ENCODE measurements at places on chromosomes 4 and X. TPM values are rescaled to one million over a fixed set of nuclear protein-coding genes. Genes with fewer than 3 reads are reported as not detected.

DNA sequence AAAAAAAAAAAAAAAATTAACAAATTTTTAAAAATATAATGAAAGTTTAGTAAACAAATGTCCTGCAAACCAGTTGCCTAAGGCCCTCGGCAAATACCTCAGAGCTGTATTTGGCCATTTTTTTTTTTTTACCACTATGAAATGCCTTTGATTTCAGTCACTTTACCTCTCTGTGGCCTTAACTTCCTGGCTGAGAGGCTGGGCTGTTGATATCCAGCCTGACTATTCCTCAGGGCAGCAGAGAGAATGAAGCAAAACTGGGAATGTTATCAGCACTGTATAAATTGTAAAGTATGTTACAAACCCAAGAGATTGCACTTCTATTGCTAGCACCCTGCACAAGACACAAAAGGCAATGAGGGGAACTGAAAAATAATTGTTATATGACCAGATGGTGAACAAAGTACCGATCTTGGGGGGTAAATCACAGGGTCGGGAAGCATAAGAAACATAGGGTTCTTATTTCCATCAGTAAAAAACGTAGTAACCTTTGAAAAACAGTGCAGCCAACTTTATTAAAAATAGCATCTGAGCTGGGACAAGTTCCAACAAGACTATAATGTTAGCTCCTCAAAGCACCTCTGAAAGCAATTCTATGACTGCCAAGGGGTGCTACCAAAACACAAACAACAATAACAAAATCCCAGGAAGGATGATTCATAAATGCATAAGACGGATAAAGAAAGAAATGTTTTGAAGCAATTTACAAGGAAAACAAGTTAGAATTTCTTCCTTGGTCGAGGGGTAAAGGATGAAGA, 18.1 kb downstream of the USP46 start:
- H3K36me3 ChIP-seq, result no peaks in the 10 kb centered on the region
- H3K4me1 ChIP-seq, result peaks cover 25% of the 10 kb centered on the region

Gene OPRPN
- not detected for total RNA-seq

- DNase-seq, result no peak
- H3K27ac ChIP-seq, result no peak overlapping the region
- H3K4me1 ChIP-seq, result no peaks in the 10 kb centered on the region
- no peaks in the 10 kb centered on the region for H3K36me3 ChIP-seq
- H3K4me3 ChIP-seq, result no peak overlapping the region
Observed at GRCh38 chr4:62455871-62456270, 1255.7 kb downstream of the ADGRL3 start.

GRCh38 chr4:46329118-46329976, 60.6 kb downstream of the GABRA2 start:
- no peak for DNase-seq
- no peaks in the 10 kb centered on the region for H3K36me3 ChIP-seq
- no peaks in the 10 kb centered on the region for H3K27me3 ChIP-seq

Gene MYOZ2
- not detected for total RNA-seq

DNA sequence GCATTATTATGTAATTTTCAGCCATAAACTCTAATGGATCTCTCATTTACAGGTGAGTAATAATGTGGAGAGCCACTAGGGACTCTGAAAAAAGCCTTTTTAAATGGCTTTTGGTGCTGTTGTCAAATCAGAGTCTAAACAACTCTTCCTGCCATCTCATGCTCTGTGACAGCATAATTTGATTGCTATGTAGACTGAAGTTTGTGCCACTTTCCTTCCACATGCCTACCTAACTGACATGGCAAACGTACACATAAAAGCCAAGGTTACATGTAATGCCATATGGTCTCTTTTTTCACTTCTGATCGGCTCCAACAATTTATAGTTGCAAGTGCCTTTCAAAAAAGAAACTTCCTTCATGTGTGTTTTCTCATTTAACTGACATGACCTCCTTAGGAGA, 94.3 kb downstream of the SH2D1A start:
- H3K27me3 ChIP-seq, result no peaks in the 10 kb centered on the region
- no peaks in the 10 kb centered on the region for H3K4me1 ChIP-seq
- no peak overlapping the region for H3K27ac ChIP-seq
- DNase-seq, result no peak
- H3K36me3 ChIP-seq, result no peaks in the 10 kb centered on the region
- no peak overlapping the region for H3K4me3 ChIP-seq

GRCh38 chr4:40193016-40193571, 3.7 kb upstream of the RHOH start:
- H3K27ac ChIP-seq, result no peak overlapping the region
- DNase-seq, result no peak

DNA sequence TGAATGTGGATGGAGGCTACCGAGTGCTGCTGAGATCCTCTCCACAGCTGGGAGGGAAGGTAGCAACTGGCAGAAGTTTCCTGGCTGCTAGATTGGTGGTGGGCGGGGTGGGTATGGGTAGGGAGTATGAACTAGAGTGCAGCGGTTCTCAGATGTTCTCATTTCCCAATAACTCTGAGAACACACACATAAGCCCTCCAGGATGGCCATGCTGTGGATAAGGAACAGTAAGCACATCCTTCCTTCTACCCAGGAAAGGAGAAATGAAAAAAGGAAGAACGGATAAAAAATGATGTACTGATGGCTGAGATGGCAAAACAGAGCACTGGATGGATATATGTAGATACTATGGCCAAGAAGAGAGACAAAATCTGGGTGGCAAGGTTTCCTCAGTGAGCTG, 116.0 kb downstream of the ZNF827 start:
- no peaks in the 10 kb centered on the region for H3K27me3 ChIP-seq
- H3K27ac ChIP-seq, result no peak overlapping the region
- H3K4me1 ChIP-seq, result peaks cover 3% of the 10 kb centered on the region

DNA sequence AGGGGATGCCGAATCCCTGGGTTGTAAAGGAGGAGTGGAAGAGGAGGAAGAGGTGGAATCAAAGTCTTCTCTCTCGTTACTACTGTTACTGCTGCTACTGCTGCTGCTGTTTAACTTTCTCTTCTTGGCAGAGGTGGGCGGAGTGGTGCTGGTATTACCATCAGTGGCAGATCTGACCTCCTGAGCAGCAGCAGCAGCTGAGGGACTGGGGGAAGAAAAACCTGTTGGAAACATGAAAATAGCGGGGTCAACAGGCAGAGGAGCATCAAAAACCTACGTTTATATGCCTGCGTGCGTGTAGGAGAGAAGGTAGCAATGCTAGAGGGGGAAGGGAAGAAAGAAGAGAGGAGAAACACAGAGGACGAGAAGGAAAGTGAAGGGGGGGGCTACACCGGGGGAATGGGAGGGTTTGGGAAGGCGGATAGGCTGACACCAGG, 339 bp downstream of the CUL4B start:
- DNase-seq, result no peak
- peak overlapping the region; percentile 98 for H3K27ac ChIP-seq
- H3K36me3 ChIP-seq, result no peaks in the 10 kb centered on the region
- peak overlapping the region; percentile 60 for H3K4me3 ChIP-seq

GRCh38 chrX:153934762-153935325, at the start of gene NAA10:
TSS of gene NAA10 (minus strand) at chrX:153935037. CDS start at chrX:153934904, 133 bp downstream.
- peaks cover 18% of the 10 kb centered on the region for H3K36me3 ChIP-seq
- peaks cover 13% of the 10 kb centered on the region for H3K4me1 ChIP-seq
- no peak for DNase-seq
- peak within 1 kb of the TSS; percentile 71 for H3K27ac ChIP-seq

GRCh38 chr4:38659346-38659745, 4.7 kb upstream of the KLF3 start:
- DNase-seq, result no peak
- no peak overlapping the region for H3K27ac ChIP-seq
- no peak overlapping the region for H3K4me3 ChIP-seq
- no peaks in the 10 kb centered on the region for H3K36me3 ChIP-seq
- no peaks in the 10 kb centered on the region for H3K27me3 ChIP-seq
- peaks cover 16% of the 10 kb centered on the region for H3K4me1 ChIP-seq

GRCh38 chr4:151555151-151555945, 146.4 kb downstream of the FHIP1A start:
- no peak overlapping the region for H3K4me3 ChIP-seq
- H3K36me3 ChIP-seq, result no peaks in the 10 kb centered on the region
- no peaks in the 10 kb centered on the region for H3K27me3 ChIP-seq
- DNase-seq, result no peak
- peaks cover 8% of the 10 kb centered on the region for H3K4me1 ChIP-seq
- no peak overlapping the region for H3K27ac ChIP-seq

- no peak overlapping the region for H3K4me3 ChIP-seq
- no peaks in the 10 kb centered on the region for H3K27me3 ChIP-seq
- DNase-seq, result no peak
- H3K4me1 ChIP-seq, result no peaks in the 10 kb centered on the region
- no peak overlapping the region for H3K27ac ChIP-seq
Observed at GRCh38 chr4:70945452-70946055, 43.4 kb downstream of the MOB1B start.

Gene LINC00632
- total RNA-seq, result 250 TPM

- no peak overlapping the region for H3K4me3 ChIP-seq
- no peak overlapping the region for H3K27ac ChIP-seq
- no peak for DNase-seq
- no peaks in the 10 kb centered on the region for H3K4me1 ChIP-seq
- no peaks in the 10 kb centered on the region for H3K27me3 ChIP-seq
- H3K36me3 ChIP-seq, result no peaks in the 10 kb centered on the region
Observed at GRCh38 chr4:111989817-111990216, 155.4 kb upstream of the FAM241A start.

GRCh38 chr4:80365928-80366327, 30.4 kb downstream of the CFAP299 start:
- no peaks in the 10 kb centered on the region for H3K36me3 ChIP-seq
- no peak overlapping the region for H3K27ac ChIP-seq
- DNase-seq, result no peak
- H3K27me3 ChIP-seq, result peaks cover under 1% of the 10 kb centered on the region

Gene XPNPEP2
- total RNA-seq, result 0.83 TPM

DNA sequence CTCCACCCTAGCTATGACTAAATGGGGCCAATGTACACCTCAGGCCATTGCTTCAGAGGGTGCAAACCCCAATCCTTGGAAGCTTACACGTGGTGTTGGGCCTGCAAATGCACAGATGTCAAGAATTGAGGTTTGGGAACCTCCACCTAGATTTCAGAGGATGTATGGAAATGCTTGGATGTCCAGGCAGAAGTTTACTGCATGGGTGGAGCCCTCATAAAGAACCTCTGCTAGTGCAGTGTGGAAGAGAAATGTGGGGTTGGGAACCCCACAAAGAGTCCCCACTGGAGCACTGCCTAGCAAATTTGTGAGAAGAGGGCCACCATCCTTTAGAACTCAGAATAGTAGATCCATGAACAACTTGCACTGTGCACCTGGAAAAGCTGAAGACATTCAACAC, 284.1 kb downstream of the ANTXR2 start:
- no peaks in the 10 kb centered on the region for H3K36me3 ChIP-seq
- DNase-seq, result no peak
- H3K4me3 ChIP-seq, result no peak overlapping the region
- no peaks in the 10 kb centered on the region for H3K27me3 ChIP-seq
- no peak overlapping the region for H3K27ac ChIP-seq
- no peaks in the 10 kb centered on the region for H3K4me1 ChIP-seq

Gene PORCN
- 34.5 TPM for total RNA-seq

Gene ZCCHC18
- total RNA-seq, result not detected

Gene ZNF630
- total RNA-seq, result 4.2 TPM

Data from suprapubic skin (tissue), 4 donors.